Gastrocnemius medialis (tissue), 4 donors: ENCODE measurements at places on chromosomes 7 and 10. TPM values are rescaled to one million over a fixed set of nuclear protein-coding genes. Genes with fewer than 3 reads are reported as not detected.

GRID2IP gene
- total RNA-seq, result not detected

- no peaks in the 10 kb centered on the region for H3K36me3 ChIP-seq
- peaks cover 16% of the 10 kb centered on the region for H3K27me3 ChIP-seq
- no peak overlapping the region for H3K27ac ChIP-seq
Measured at GRCh38 chr7:157032644-157033482, 22.4 kb upstream of the MNX1 start.

DCLRE1C gene
- total RNA-seq, result 3.6 TPM

DNA sequence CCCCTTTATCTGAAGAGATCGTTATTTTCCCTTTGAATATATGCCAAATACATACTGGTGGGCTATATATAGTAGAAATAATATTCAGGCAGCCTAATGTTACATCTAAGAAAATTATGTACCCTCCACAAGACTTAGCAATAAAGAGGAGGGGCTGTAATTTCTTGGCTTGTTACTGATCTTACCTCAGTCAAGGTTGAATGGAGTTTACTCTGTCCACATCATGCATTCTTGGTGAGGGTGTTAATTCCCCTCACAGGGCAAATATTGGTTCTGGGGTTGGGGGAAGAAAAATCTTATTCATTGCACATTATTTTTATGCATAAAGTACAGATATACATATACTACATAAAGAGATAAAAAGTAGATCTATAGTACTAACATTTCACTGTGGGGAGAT, 145.8 kb upstream of the ANK3 start:
- no peak overlapping the region for H3K4me3 ChIP-seq
- H3K27ac ChIP-seq, result no peak overlapping the region

GRCh38 chr7:45684910-45685618, 110.9 kb downstream of the ADCY1 start:
- H3K4me1 ChIP-seq, result no peaks in the 10 kb centered on the region
- H3K4me3 ChIP-seq, result no peak overlapping the region
- no peaks in the 10 kb centered on the region for H3K27me3 ChIP-seq
- H3K36me3 ChIP-seq, result no peaks in the 10 kb centered on the region
- no peak for DNase-seq

- H3K4me1 ChIP-seq, result no peaks in the 10 kb centered on the region
- H3K4me3 ChIP-seq, result no peak overlapping the region
- no peak overlapping the region for H3K27ac ChIP-seq
- DNase-seq, result no peak
Measured at GRCh38 chr7:28246921-28247461, 66.4 kb upstream of the JAZF1 start.

GRCh38 chr10:60237977-60238758, 151.5 kb downstream of the ANK3 start:
- no peaks in the 10 kb centered on the region for H3K4me1 ChIP-seq
- H3K36me3 ChIP-seq, result no peaks in the 10 kb centered on the region
- no peak for DNase-seq
- no peak overlapping the region for H3K4me3 ChIP-seq

DNA sequence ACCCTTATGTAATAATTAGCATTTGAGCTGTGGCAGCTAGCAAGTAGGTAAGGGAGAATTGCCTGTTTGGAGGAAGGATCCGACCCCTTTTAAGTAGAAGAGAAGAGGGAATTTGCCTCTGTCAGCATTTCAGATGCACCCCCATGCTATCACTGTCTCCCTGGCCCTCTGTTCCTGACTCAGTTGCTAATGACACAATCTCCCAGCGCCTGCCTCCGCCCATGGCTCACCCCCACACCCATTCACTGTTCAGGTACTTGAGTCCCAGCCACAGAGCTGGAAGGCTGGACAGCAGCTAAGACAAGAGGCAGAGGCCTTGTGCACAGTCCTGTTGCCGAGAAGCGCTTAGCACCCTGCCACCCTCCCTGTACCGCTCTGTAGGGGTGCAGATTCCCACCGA, 512.3 kb upstream of the GALNT17 start:
- no peaks in the 10 kb centered on the region for H3K36me3 ChIP-seq
- H3K27me3 ChIP-seq, result no peaks in the 10 kb centered on the region
- DNase-seq, result no peak
- H3K27ac ChIP-seq, result no peak overlapping the region
- no peak overlapping the region for H3K4me3 ChIP-seq

DEPP1 gene
- total RNA-seq, result 141 TPM

- H3K27me3 ChIP-seq, result no peaks in the 10 kb centered on the region
- DNase-seq, result no peak
- no peak overlapping the region for H3K27ac ChIP-seq
- no peaks in the 10 kb centered on the region for H3K36me3 ChIP-seq
Measured at GRCh38 chr10:20372748-20373147, 524.4 kb downstream of the NEBL start.

GRCh38 chr10:86334488-86335085, 32.0 kb downstream of the GRID1 start:
- no peaks in the 10 kb centered on the region for H3K4me1 ChIP-seq
- peaks cover 2% of the 10 kb centered on the region for H3K27me3 ChIP-seq
- H3K4me3 ChIP-seq, result no peak overlapping the region
- DNase-seq, result no peak

DNA sequence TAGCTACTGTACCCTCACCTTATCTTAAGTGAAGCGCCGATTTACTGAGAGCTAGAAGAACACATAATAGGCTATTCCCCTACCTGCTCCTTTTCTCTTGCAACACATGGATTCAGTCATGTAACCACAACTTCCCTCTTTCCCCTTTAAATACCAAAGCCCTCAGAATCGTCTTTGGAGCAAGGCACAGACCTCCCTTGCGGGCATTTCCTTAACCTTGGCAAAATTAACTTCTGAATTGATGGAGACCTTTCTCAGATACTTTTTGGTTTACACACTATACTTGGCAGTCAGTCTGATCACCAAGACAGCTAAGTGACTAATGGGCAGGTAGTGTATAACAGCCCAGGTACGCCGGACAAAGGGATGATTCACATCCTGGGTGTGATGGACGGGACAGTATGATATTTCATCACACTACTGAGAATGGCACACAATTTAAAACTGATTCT, 72.7 kb upstream of the SEC61G start:
- no peak overlapping the region for H3K27ac ChIP-seq
- peaks cover under 1% of the 10 kb centered on the region for H3K4me1 ChIP-seq
- H3K27me3 ChIP-seq, result no peaks in the 10 kb centered on the region
- H3K36me3 ChIP-seq, result no peaks in the 10 kb centered on the region

COX19 gene
- total RNA-seq, result 4.8 TPM
